Epithelial cell of proximal tubule (primary cell): ENCODE measurements at places on chromosomes 7 and 10.

DNA sequence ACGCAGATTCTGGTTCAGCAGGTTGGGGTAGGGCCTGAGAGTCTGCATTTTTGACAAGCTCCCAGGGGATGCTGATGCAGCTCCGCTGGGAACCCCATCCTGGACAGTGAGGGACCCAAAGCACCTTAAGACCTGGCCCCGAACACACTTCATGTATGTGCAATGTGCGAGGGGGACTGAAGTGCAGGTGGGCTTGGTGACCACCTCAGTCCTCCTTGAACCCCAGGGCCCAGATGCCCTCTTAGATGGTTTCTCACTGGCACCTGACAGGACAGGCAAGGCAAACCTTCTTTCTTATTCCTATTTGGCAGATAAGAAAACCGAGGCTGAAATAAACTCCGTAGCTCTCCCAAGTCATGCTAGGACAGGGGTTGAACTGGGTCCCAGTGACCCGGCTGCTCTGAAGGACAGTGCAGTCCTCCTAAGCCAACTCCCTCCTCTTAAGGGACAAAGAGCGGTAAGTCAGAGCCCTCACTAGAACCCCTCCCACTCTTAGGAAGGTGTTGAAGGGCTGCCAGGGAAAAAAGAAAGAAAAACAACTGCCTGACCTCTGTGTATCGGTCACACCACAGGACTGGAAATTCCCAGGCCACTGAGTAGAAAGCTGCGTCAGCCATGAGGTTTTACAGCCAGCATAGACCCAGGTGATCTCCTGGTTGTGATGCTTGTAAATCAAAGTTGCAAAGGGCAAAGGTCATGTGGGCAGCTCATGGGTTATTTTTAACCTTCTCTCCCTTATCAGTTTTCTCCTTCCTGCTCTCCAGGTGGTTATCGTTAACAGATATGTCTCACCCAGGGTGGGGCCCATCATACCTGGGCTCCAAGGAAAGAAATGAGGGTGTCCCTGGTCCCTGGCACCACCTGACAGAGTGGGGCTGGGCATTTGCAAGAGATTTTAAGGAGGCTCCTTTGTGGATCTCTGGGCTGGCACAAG lies 90.9 kb upstream of the SMNDC1 start:
- DNase-seq, result peak; percentile 99

DNA sequence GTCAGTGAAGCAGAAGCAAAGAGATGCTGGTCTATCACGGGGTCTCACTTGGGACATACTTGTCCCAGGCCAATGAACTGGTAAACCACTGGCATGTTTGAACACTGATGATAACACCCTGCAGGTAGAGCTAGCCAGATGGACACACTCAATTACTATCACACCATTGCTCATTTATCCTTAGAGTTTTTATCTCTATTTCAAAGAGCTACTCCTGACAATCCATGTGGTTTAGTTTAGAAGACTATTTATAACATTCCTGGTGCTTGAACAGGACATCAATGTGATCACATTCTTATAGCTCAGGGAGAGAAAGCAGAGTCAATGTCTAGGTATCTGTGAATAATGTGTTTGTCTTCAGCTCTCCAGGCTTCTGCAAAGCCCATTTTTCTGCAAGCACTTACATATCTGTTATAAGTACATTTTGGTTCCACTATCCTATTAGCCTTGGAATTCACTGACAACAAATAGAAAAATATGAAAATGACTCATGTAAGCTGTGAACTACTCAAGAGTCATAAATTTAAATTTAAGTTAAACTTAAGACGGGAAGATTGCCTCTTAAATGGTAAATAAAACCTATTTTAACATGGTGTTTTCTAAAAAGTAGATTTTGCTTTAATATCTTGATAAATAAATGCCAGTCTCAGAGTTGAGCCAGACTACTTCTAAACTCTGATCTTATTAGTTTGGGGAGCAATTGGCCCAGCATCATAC lies 106.7 kb upstream of the MBL2 start:
- peak; percentile 46 for DNase-seq

DNA sequence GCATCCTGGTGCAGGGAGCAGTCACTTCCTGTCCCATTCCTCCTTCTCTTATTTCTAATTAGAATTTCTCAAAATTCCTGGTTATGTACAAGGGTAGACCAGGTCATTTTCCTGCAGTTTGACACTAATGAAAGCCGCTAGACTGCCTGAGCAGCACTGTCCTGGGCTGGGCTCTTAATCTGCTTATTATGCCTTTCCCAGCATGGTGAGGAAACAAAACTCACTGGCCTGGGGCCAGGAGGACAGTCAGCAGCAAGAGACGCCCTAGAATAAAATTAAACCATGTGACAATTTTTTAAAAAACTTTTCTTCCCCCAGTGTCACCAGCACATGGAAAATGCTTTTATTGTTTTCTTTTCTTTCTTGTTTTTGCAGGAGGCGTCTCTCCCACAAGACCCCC lies 647.5 kb downstream of the TYW1 start:
- no peak for DNase-seq

GRCh38 chr10:42867571-42867970 lies 85.0 kb downstream of the BMS1 start:
- no peak for DNase-seq

DNA sequence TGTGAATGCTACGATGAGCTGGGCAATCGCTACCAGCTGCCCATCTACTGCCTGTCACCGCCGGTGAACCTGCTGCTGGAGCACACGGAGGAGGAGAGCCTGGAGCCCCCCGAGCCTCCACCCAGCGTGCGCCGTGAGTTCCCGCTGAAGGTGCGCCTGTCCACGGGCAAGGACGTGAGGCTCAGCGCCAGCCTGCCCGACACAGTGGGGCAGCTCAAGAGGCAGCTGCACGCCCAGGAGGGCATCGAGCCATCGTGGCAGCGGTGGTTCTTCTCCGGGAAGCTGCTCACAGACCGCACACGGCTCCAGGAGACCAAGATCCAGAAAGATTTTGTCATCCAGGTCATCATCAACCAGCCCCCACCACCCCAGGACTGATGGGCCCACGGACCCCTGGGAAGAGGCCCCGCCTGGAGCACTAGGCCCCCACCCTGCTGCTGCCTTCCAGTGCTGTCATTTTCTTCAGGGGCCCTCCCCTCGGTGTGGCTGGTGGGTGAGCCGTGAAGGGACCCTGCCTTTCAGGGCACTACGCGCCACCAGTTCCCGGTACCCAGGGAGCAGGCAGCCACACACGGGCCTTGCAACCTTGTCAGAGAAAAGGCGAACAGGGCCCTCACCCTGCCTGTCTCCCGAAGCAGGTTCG lies 2.3 kb upstream of the ANKRD2 start:
- DNase-seq, result no peak

DNA sequence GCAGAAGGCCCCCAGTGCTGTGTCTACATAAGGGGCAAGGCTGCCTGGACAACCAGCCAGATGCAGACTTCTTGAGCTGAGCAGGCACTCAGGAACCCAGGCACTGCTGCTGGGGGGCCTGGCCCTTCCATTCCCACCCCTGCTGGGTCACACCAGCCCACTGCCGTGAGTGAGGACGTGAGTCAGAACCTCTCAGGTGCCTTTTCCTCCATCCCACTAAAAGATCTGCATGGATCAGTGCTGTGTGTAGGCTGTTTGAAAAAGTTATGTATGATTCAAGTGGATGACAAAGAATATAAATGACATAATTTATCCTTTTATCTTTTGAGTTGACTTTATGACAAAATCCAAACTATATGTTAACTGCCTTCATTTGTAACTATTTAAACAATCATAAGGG lies 499.3 kb downstream of the INHBA start:
- DNase-seq, result no peak

DNA sequence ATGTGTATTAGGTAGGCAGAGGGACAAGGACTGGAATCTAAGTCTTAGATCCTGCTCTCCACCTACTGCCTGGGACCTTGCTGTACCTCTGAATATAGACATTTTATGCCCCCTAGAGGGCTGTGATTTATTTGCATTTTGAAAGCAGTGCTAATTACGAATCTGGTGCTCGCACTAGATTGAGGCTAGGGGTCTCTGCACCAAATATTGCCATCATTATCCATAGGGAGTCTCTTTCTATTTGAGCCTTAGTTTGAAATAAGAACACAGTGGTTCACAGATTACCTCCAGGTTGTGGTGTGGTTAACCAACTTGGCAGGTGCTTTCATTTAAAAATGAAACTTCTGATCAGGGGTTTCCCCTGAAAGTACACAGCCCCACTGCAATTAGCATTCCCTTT lies 41.8 kb downstream of the CNNM1 start:
- no peak for DNase-seq

DNA sequence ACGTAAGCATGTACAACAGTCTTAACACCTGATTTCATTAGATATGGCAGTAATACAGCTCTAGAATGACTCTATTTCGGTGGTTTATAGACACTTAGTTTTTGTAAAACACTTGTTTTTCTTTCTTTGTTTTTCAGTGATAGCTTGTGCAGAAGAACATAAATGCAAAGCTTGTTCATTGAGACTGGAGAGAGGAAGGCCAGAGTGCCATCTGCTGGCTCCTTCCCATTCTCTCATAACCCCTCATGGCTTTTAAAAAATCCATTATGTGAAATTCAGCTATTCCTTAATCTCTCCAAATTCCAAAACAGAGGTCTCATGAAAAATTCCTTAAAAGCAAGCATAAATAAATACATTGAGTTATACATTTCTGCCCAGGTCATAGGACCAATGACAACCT lies 76.3 kb downstream of the CACNB2 start:
- no peak for DNase-seq

DNA sequence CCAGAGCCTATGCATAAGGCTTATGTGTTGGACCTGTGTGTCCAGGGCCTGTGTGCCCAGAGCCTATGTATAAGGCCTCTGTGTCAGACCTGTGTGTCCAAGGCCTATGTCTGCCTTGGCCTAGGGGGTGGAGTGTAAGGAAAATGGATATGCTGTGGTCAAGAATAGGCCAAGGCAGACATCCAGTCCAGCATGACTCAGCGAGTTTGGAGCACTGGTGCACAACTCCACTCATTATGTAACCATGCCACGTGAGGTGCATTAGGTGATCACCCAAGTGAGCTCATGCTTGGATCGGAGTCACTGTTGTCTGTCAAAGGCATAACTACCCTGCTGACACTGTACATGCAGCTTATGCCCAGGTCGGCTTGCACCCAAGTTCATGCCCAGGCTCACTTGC lies 238.9 kb downstream of the CACNA2D1 start:
- DNase-seq, result peak; percentile 96

GRCh38 chr10:29214551-29214950 lies 74.3 kb upstream of the LYZL1 start:
- DNase-seq, result no peak

DNA sequence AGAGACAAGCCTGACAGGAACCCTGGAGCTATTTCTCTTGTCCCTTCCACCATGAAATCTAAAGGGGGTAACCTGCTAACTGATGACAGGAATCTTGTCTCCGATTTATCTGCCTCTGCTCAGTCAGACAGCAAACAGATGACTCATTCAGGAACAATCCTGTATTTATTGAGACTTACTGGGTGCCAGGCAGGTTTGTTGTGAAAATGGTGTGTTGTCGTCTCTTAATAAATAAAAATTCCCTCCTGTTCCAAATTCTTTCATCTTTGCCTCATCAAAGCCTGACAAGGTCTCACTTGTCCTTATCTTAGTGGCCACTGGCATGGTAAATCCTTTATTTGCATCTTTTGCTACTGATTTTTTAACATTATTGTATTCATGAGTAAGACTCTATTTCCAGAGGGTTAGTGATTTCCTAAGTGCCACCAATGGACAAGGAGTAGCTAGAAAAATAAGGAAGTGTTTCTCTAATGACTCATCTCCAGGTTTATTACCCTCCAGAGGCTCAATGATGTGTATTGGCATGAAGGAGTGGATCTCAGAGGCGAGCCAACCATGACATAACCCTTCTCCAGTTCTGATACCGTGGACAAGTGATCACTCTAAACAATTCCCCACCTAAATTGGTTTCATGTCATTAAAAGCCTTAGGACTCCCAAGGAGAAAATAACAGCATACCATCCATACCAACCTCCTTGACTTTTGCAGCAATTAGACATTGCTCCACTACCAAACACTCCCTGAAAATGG lies 724.0 kb downstream of the GRID1 start:
- DNase-seq, result peak; percentile 98

GRCh38 chr10:62636825-62637248 lies 167.7 kb upstream of the ADO start:
- no peak for DNase-seq

DNA sequence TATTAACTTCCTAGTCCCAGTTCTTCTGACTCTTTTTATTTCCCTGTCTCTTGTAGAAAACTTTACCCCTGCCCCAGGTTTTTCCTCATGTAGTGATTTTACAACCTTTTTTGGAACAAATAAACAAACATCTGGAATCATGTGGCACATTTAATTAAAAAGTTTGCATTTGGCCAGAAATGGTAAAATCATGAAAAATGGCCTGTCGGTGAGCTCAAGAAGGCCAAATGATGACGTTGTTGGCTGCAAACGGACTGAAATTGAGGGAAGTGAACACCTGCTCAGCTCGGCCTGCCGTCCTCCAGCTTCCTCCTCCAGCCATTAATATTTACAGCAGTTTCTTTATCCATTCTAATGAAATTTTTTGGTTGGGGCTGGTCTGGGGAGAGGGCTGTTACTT lies 902.8 kb downstream of the LRMDA start:
- DNase-seq, result no peak

GRCh38 chr10:18350340-18350739 lies 210.1 kb downstream of the CACNB2 start:
- DNase-seq, result no peak

DNA sequence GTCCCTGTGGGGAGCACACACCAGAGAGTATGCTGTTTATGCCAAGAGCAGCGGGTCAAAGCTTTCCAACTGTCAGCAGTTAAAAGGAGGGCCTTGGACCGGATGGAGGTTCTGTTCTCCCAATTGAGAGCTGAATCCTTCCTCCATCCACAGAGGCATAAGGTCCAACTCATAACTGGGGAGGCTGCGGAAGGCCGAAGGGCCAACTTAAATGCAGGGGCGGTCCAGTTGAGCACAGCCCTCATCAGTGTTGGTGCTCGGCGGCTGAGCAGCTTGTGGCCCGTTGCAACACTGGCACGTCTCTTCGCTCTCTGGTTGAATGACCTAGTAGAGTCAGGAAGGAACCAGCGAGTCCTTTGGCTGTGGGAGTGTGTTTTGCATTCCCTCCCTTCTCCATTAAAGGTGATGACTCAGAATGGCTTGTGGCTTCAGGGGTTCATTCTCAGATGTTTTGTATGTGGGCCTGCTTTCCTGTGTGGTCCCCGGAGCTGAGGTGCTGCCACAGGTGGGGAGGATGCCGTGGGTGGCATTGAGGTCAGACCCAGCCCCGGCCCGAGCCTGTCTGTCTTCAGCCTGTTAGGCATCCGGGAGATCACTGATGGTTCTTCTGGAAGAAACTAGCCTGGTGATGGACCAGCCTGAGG lies 44.8 kb upstream of the DMBT1 start:
- DNase-seq, result no peak
